RWPE1 (cell line): ENCODE measurements at places on chromosomes 12 and 14.

- no peak for DNase-seq
These were observed 209.5 kb downstream of the FBXL14 start for GRCh38 chr12:1384910-1385309.

- DNase-seq: no peak
These were observed 230.3 kb upstream of the PRICKLE1 start for GRCh38 chr12:42819846-42820245.

- no peak for DNase-seq
These were observed 316.3 kb downstream of the GPHN start for GRCh38 chr14:66824251-66824650.

- no peak for DNase-seq
These were observed 177.8 kb downstream of the KIF26A start for GRCh38 chr14:104316121-104316722.

- DNase-seq: no peak
These were observed 39.9 kb downstream of the NOS1 start for GRCh38 chr12:117321572-117321971.

DNA sequence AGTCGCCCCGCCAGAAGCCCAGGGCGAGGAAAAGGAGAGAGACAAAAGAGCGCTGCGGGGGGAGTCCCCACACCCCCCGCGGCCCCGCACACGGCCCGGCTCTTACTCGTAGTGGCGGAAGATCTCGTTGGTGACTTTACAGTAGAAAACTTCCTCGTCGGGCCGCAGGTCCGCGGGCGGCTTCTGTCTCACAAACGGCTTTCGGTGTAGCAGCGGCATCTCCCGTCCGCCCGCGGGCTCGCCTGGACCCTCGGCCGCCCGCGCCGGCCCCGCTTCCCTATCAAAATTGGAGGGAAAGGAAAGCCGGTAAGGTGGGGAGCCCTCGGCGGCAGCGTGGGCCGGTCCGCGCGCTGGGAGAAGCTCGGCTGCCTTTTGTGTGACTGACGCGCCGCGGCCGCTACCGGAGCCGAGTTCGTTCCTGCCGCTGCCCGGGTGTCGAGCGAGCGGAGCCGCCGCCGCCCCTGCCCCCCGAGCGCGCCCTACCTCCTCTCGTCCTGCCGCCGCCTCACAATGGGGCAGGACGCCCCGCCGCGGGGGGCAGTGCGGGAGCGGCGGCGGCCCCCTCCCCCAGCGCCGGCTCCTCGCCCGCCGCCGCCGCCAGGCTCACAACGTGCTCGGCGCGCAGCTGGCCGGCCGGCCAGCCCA, 652 bp downstream of the BAZ1A start:
- DNase-seq: peak; percentile 31

GRCh38 chr14:61125867-61126572, 145.0 kb downstream of the SLC38A6 start:
- no peak for DNase-seq

DNA sequence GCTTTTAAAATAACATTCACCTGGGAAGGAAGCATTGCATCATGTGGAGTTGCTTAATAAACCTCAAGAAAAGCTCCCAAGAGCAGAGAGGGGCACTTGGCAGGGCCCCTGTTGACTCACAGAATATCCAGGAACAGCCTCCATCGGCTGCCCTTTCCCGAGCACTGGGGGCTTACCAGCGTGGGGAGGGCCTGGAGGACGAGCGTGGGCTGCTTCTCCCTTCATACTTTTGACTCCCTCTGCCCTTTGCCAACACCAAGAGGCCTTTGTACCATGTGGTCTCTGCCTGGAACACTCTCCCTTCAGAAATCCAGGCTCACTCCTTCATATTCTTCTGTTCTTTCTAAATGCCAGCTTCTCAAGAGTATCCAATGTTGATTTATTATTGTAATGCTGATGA, 492.1 kb upstream of the TMEM132C start:
- no peak for DNase-seq

GRCh38 chr14:100890061-100890850, 13.3 kb downstream of the RTL1 start:
- no peak for DNase-seq

DNA sequence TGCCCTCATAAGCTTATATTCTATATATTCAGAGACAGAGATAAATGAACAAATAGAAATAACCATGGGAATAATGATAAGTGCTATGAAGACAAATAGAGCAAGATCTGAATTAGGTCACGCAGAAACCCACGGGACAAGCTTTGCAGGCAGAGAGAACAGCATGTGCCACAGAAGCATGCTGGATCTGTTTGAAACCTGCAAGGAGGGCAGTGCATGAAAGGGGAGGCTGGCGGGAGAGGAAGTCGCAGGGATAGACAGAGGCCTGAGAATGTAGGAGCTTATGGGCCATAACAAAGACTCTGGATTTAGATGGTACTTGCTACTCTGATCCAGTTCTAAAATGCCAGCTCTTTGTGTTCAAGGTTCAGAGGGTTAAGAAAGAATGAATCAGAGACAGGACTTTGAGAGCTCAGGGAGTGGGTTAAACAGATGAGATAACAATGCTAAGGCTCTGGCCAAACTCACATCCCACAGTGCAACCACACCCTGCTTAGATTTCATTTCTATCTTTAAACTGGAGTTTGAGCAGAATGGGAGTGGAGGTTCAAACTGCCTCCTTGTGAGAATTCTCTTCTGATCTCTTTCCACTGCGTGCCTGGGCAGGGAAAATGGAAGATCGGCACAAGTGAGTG, 49.2 kb upstream of the PPP1R12A start:
- DNase-seq: peak; percentile 37

GRCh38 chr14:98840091-98840490, 431.9 kb downstream of the BCL11B start:
- DNase-seq: no peak

DNA sequence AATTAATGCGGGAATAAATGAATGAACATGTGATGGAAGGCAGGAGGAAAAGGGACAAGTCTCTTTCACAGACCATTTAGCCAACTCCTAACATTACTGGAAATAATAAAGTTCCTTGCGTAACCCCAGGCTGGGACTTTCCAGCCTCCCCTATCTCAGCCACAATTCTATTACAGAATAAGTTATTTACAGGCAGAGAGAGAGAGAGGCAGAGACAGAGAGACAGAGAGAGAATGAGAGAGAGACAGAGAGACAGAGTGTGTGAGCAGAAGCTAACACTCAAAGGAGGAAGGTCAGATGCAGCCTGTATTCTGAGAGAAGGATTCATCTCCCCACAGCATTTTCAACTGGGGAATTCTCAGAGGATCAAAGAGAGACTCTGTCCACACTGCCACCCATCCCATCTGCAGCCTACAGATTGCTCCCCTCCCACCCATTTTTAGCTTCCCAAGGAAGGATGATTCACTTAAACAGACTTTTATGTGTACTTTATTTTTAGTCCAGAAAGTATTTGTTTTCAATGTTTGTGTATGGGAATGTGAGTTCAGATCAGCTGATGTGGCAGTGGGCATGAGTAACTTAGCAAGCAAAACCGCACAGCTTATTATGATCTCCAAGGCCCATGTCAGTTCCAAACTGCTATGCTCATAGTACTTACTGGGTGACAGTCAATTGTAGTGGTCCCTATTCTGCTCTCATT, 165.7 kb downstream of the CAND1 start:
- DNase-seq: peak; percentile 22

- peak; percentile 30 for DNase-seq
These were observed 159.2 kb downstream of the TGFB3 start for GRCh38 chr14:75822522-75823141.

- no peak for DNase-seq
These were observed 125.9 kb downstream of the CALM1 start for GRCh38 chr14:90522571-90523191.

GRCh38 chr14:29459969-29460560, 467.6 kb downstream of the PRKD1 start:
- no peak for DNase-seq
